Heart left ventricle (tissue), 16 donors: ENCODE measurements at places on chromosomes 1 and 21.

GRCh38 chr1:41493117-41493536 lies 8.6 kb upstream of the EDN2 start:
- no peak for DNase-seq

DNA sequence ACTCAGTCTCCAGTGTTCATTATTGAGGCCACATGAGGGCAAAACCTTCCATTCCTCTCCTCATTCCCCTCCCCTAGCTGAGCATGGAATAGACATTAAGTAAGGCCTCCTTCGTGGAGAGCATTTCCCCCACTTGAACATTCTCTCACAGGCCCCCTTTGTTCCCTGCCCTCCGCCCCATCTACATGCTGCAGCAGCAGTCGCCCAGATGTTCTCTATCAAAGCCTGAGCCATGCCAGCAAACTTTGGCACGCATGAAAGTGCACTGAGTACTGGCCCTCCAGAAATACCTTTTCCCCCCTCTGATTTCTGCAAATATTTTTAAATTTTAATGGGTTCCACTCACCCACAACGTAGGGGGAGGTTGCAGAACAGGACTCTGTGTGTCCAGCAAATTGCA lies 20.9 kb upstream of the GORAB start:
- DNase-seq = no peak

GRCh38 chr21:42096566-42096965 lies 25.4 kb downstream of the UMODL1 start:
- DNase-seq = no peak

DNA sequence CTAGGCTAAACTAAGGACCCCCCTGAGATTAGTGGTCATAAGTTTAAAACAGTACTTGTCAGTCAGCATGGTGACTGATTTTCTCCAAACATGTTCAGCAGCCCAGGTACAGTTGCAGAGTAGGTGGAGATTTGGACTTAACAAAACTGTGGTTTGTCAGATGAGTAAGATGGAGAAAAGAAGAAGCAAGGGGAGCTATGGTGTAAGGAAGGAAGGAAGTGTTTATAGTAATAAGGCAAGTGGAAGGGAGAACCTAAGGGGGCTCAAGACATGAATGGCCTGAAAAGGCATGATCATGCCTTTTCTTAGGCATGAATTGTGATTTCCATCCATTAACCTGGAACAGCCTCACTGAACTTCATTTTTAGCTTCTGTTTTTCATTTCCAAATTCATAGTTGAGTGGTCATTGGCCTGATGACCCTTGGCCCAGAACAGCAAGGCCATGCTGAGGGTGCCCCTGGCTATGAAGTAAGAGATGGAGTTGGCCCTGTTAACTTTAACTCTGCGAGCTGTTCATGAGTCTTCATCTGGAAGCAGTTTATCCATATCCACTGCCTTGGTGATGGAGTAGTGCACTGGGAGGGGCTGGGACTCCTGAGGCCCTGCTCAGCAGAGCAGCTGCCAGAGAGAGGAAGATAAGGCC lies 60.7 kb downstream of the LRRC8D start:
- no peak for DNase-seq

DNA sequence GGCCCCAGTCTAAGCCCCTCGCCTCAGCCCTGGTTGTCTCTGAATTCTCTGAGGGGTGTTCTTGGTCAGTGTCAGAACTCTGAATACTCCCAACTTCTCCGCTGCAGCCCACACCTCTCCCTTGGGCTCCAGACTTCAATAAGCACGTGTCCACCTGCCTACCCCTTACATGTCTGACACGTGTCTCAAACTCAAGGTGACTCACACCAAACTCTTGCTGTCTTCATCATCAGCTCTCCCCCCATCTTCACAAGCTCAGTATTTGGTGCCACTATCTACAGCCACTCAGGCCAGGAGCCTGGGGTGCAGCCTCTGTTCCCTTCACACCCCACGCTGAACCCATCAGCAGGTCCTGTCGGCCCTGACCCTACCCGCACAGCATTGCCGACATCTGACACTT lies 18.8 kb upstream of the UBXN10 start:
- DNase-seq = no peak

- no peak for DNase-seq
Observed at GRCh38 chr21:44478124-44478800, 23.0 kb downstream of the LRRC3 start.

GRCh38 chr1:11693024-11693590 lies 1.6 kb downstream of the DRAXIN start:
- no peak for DNase-seq

- no peak for DNase-seq
Observed at GRCh38 chr21:41124641-41125201, 43.2 kb upstream of the BACE2 start.

GRCh38 chr1:203177470-203178039 lies 1.9 kb upstream of the MYBPH start:
- DNase-seq = peak; percentile 44

DNA sequence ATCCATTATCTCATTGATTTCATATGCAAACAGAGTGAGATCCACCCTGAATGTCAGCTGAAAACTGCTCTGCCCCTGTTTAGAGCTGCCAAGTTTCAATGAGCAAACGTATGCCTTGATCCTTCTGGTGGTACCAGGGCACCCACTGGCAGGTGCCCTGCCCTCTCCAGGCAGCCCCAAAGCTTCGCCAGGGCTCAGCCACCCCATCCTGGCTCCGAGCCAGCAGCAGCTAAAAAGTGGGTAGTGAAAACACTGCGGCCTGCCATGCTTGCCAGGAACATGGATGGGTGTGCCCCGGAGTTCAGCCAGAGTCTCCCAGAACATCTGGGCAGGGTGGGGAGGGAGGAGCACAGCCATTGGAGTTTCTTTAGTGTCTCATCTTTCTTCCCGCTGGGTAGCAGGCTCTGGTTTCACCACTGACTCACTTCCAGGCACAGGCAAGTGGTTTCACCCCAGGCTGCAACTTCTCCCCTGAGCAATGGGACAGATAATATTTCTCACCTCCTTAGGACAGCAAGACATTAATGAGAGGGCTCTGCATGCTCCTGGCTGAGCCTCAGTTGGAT lies 8.1 kb upstream of the LMX1A start:
- DNase-seq = no peak

- no peak for DNase-seq
Observed at GRCh38 chr1:62024690-62025089, 170.0 kb upstream of the L1TD1 start.

DNA sequence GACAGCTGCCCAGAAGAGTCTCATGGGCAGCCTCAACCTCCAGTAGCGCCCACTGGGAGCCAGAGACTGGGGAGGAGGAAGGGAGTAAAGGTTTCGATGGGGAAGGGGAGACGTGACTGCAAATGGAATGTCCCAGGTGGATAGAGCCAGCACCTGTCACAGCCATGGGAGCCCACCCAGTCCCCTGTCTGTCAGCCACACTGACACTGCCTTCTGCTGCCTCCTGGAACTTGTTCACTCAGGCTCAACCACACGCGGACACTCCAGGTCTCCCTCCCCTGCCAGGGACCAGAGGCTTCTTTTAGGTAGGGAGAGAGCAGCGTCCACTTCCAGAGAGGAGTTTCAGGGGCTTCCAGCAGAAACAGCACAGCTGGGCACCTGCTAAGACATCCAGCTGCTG lies 346.3 kb downstream of the NPHP4 start:
- DNase-seq = no peak

DNA sequence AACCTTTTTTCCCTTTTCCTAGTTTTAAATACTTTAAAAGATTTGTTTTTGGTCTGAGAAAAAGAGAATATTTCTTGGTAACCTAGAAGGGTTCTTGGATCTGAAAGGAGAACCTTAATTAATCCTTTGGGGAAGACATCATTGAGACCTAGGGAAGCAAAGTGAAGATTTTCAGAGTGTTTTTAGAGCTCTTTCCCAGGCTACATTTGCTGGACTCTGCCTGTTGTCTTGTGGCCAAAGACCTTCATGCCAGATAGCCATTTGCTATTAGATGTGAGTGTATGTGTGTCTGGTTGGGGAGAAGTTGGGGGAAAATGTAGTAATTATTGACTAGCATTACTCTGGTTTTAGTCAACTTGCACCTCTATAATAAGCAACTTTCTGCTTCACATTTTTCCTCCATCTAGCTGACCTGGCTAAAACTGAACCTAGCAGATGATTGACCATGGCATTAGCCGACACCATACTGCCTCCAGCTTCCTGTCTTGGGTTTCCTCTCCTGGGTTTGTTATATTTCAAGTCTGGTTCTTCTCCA lies 239.1 kb downstream of the USP25 start:
- DNase-seq = no peak

DNA sequence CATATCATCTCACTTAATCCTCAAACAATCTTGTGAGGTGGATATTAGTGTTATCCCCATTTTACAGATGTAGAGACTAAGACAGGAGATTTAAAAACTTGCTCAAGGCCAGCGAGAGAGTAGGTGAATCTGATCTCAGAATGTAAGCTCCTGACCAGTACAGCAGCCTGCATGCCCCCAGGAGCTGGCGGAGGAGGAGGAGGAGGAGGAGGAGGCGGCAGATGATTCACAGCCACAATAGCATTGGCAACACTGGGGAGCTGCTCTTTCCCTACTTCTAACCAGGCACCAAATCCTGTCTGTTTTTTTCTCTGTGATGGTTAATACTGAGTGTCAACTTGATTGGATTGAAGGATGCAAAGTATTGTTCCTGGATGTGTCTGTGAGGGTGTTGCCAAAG lies 243.2 kb downstream of the ATG4C start:
- DNase-seq = no peak

- DNase-seq = no peak
Observed at GRCh38 chr1:107293901-107294613, 153.2 kb downstream of the NTNG1 start.

- no peak for DNase-seq
Observed at GRCh38 chr1:97047421-97047793, 325.8 kb downstream of the PTBP2 start.

DNA sequence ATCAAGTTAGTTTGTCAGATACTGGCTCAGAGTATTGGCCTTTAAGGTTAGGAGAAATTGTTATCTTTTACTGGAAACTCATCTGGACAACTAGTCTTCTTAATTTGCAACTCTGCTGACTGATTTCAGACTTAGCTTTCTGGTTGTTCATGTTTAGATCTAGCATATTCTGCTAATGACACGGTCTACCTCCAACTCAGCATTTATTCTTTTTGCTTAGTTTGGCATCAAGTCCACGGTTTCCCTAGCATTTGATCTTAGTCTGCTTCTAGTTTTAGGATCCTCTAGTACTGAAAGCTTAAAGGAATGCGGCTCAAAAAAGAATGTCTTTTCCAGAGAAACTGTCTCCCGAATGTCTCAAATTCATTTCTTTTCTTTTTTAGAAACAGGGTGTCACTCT lies 75.6 kb upstream of the SLFNL1 start:
- no peak for DNase-seq

DNA sequence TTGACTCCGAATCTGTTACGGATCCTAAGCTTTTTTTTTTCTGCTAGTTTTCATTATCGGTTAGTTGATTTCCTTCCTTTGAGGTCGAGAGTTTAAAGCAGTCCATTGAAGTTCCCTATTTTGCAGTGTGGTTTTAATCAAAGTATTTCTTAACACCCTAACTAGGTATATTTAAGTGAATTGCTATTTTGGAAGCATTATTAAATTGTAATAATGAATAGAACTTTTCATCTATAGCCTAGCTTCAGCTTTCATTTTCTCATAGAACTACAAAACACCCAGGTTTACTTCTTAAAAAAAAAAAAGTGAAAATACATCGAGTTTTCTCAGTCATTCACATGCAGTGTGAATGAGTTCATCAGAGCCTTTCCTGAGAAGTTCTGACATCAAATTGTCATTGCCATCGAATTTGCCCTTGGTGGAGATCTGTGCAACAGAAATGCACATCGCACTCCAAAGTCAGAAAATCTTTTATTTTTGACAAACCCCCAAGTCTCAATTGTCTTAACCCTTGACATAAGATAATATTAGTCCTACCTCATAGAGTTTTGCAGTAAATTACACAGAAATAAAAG lies 1.1 kb upstream of the LBR start:
- no peak for DNase-seq

- no peak for DNase-seq
Observed at GRCh38 chr1:19370453-19371170, 58.5 kb downstream of the SLC66A1 start.

DNA sequence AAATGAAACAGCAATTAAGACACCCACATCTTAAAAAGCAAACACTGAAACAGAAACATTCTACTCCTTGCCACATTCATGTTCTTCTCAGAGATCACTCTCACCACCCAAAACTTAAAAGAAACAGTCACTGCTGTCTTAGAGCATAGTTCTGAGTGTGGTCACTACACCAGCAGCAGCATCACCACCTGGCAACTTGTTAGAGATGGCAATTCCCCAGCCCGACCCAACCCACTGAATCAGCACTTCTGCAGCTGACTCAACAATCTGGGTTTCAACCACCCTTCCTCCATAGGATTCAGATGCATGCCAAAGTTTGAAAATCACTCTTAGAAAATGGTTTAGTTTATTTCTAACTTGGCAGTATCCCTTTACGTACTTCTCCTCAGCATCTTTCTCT lies 126.1 kb downstream of the CDC42BPA start:
- DNase-seq = peak; percentile 34

DNA sequence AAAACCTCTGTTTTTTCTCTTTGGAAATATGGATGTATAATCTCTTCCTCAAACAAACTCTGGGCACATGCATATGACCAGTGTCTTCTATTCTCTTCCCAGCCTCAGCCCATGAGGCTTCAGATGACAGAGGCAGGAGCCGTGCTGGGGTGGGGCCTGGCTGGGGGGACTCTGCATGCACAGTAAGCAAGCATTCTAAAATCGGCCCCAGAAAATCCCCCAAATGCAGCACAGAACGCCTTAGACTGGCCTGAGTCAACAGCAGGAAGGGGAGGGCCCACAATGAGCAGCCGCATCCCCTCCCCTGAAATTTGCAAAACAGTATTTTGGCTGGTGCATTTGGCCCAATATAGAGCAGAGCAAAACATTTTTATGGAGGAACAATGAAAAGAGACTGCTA lies 47.8 kb downstream of the ITPKB start:
- DNase-seq = no peak

- DNase-seq = no peak
Observed at GRCh38 chr1:210441028-210441427, 112.3 kb downstream of the HHAT start.

DNA sequence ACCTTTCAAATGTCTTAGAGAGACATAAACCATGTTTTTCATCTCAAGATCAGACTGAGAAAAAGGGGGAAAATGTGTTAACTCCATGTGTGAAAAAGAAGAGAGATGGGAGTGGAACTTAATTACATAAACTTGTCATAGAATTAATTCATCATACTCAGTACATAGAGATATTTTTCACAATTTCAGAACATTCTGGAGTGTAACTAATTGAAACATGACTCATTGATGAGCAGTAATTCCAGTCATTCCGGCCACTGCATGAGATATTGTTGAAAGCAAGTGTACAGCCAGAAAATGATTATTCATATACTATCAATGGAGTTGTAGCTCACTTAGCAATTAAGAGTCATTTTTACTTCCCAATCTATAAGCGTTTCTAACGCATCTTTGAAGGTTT lies 739.3 kb downstream of the LTN1 start:
- DNase-seq = no peak
